Glutamatergic neuron (in vitro differentiated cells): ENCODE measurements at places on chromosomes 2 and 18.

DNA sequence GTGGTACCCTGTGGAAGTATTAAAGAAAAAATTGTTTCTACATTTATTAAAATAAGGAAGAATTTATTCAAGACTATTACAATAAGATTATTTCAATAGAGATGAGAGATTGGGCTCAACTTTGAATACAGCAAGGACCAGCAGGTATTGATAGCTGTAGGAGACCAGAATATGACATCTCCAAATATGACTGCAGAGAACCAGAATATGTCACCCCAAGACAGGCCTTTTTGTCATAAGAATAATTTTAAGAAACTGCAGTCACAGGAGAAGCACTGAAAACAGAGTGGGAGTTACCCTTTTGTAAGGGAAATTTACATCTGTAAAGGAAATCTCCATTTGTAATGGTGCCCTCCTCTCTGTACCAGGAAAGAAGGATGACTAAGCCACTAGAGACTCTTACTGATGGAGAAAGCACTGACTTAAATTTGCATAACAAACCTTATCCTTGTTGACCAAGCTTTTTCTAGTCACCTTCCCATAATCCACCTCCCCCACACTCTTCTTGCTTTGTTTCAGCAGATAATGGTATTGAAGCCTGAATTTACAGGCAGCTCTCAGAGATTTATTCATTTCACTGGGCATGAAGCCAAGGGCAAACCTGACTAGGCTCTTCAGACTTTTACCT is 145.1 kb upstream of the RMP24 start:
- DNase-seq = no peak

DNA sequence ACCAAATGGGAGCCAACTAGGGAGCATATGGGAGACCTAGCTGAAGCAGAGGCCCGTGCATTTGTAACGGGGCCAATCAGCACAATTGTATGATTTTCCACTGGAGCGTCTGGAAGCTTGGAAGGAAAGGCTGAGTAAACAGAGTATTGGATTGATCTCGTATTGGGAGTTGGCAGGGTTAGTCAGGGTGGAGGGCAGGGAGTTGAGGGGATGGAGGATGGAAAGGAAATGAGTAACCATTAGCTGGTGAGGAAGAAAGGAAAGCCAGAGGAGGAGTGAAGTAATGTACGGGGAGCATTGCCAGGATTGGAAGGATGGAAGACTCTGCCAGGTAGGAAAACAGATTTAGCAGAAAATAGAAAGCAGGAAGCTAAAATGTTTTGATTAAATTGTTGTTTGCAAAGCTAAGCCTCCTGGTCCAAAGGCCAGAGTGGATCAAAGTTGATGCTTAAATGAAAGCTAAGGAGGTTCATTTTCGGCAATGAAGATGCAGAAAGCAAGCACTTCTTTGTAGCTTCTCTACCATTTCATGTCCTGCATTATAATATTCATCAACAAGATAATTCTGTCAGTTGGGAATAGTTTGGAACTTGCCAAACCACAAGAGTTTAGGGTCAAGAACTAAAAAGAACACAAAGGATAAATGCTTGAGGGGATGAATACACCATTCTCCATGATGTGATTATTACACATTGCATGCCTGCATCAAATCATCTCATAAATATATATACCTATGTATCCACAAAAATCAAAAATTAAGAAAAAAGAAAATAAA is 75.6 kb upstream of the TTN start:
- no peak for DNase-seq

GRCh38 chr2:65159906-65160305 is 30.0 kb upstream of the RAB1A start:
- no peak for DNase-seq

DNA sequence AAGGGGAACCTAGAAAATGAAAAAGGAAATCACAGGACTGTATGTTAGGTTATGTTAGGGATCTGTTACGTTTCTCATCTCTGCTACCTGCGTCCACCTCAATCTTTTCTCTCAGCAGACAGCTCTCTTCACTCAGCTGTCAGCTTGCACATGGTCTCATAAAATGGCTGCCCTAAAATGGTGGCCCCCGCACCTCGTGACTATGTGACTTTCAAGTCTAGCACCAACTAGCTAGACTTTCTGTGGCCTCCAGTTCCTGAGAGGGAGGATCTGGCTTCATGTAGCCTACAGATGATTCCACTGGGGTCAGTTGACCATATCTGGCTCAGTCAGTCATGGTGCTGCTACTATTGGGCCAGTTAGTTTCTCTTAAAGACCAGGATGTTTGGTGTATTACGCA is 147.2 kb upstream of the SLC1A4 start:
- no peak for DNase-seq

DNA sequence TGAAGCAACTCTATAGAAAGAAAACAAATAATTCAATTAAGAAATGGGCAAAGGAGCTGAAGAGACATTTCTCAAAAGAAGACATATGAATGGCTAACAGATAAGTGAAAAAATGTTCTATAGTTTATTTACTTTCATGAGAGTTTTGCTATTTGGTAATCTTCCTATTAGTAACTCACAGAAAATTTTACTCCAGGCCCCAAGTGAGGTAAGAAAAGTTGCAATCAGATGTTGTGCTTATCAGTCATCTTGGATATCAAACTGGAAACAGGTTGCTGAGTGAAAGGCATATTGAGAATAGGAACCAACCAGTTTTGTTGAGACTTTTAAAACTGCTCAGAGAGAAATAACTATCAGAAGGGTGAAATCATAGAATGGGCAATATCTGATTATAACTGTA is 1179.0 kb upstream of the ACVR2A start:
- DNase-seq = no peak

GRCh38 chr2:235904585-235904931 is 263.6 kb downstream of the GBX2 start:
- DNase-seq = no peak

DNA sequence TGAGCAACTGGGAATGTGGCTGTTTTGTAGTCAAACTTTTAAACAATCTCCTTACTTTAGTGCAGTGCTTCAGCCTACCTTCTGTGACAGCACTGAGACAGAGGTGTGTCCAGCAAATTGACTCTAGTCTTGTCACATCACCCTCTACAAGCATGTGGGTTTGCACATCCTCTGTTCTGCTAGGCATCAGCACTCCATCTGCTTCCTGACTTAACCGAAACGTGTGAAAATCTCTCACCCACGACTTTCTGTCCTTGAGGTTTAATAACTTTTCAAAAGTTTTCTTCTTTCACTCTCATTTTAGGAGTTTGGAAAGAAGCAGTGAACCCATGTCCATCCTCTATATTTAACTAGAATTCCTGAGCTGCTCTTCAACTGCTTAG is 42.6 kb downstream of the TTR start:
- no peak for DNase-seq

- DNase-seq = no peak
These were observed 1.4 kb downstream of the DNAJC10 start for GRCh38 chr2:182717416-182717815.
